ENCODE measurements at places on chromosomes 3 and 15. TPM values are rescaled to one million over a fixed set of nuclear protein-coding genes. Genes with fewer than 3 reads are reported as not detected.
A peak's percentile ranks its signal among the peaks of the same experiment; 100 is the strongest.

DNA sequence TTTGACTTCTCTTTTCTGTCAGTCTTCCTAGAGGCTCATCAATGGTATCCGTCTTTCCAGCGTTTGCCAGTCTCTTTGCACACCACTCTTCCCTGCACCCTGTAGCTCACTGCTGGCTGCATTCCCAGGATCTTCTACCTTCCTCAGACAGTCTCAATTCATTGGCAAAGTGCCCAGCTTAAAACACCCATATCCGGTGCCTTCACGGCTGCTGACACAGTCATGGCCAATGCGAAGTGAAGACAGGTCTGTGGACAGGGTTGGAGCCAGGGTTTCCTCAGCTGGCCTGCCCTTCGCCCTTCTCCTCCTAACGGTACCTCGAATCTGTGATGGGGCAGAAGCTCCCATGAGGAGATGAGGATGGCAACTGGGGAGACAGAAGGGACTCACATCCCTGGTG, 36.1 kb downstream of the PTH1R start:
- no peak for DNase-seq

DNA sequence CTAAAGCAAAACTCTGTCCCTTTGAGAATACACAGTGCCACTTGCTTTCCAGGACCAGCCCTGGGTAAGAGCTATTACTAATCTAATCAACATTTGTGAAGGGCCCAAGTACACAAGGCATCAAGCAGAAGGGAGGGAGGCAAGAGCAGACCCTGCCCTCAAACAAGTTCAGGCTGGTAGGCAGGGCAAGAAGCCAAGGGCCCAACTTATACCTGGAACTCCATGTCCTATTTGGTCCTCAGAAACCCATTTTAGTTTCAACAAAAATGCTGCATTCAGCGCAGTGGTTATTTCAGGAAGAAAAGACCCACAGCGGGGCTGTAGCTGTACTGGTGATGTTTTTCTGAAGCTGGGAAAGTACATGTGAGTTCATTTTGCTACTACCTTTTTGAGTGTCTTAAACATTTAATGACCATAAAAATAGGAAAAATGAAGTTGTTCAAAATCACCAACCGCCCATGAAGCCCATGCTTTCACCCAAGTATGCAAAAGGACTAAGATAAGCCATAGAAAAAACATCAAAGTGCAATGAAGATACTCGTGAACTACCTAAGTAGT, 2.8 kb downstream of the RPS17 start:
- DNase-seq = no peak

- DNase-seq = no peak
Measured at GRCh38 chr3:39106281-39106811, 1.1 kb downstream of the GORASP1 start.

DNA sequence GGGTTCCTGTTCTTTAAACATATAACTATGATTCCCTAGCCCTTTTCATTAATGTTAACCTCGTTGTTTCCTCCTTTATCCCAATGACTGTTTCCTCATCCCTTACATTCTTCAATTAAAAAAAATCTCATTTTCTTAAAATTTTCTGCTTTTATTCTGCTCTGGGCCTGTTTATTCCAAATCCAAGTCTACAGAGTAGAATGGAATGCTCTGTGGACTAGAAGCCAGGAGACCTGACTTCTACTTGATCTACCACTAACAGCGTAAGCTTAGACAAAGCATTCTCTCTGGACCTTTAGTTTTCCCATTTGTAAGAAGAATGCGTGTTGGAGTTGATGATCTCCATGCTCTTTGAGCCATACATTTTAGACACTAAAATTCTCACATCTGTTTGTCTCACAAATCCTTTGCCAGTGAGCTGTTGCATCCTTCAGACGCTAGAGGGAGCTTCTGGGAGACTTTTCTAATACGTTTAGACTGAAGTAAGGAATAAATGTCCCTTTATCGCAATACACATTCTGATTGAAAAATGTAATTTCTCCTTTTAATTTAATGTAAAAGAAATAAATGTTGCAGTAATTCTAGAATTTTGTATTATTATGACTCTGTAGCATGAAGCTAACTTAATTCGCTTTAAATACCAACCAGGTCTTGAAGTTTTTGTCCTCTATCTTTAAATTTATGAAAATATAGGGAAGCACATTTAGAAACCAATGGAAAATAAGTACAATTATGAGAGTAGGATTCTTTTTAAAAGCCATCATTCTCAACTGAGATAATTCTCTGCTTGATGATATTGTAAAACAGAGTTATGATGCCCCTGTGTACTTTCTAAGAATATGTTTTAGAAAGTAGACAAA, 21.7 kb upstream of the GMNC start:
- peak; percentile 43 for DNase-seq

DNA sequence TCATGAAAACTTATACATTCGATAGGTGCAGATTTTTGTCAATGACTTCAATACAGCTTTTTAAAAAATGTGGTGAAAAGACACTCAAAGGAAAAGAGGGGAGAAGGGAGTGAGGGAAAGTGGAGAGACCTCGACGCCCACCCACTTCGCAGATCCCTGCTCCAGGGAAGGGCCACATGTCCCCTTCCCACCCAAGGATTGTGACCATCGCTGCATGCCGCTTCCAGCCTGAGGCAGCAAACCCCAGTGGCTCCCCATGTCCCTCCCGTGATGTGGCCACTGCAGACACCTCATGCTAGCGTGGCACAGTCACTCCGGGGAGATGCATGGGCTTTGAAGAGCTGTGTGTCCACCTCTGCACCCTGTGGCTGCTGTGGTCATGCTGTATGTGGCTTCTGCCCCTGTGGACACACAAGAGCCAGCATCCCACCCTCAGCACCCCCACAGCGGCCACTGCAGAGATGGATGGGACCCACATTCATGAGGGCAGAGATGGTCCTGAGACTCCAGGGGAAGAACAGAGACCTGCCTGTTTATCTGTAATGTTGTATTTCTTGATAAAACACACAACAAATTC, 230.2 kb downstream of the OCA2 start:
- no peak for DNase-seq

GRCh38 chr15:64761156-64761555, 14.2 kb downstream of the RBPMS2 start:
- no peak for DNase-seq

GRCh38 chr3:101170806-101171558, 149.4 kb downstream of the IMPG2 start:
- DNase-seq = no peak

- peak; percentile 54 for DNase-seq
Measured at GRCh38 chr3:157159037-157159761, 748 bp downstream of the CCNL1 start.

DNA sequence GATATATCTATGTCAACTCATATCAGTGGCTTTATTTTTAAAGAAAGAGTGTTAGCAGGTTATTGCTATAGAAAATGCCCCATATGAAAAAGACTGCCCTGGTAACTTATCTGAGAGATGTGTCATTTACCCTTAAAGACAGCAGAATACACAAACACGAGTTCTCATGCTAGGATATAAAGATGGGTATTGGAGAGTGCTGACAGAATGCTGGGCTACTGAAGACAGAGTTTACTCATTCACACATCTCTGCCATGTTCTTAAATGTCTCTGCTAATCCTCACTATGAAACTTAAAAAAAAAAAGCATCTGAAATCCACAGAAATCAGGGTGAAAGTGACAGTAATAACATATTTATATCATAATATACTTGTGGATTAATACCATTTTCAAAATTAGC, 126.7 kb downstream of the FOXP1 start:
- DNase-seq = no peak

DNA sequence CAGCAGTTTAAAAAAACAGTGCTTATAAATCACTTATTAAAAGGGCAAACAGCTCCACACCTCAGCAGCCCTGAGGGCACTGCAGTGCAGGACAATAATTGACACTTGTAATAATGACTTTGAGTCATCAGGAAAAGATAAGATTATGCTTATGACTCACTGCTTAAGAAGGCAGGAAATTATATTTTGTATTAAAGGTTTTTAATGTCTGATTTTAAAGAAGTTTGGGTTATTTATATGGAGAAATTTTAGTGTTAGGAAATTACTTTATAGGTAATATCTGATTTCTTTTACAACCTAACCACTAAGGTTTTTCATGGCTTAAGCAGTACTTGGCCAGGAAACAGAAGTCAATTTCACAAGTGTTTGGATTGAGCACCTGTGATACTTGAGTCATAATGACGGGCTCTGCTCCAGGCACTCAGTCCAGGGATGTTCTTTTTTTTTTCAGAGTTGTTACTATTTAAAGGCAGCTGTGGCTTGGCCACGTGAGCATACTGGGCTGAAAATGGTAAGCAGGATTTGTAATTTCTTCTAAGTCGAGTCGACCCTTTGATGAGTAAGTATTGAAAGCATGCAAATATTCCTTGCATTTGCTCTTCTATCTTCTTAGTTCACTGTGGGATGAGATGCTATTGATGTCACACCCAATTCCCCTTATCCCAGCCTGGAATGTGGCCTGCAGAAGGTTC, 21.6 kb upstream of the SLC6A20 start:
- no peak for DNase-seq

- DNase-seq = no peak
Measured at GRCh38 chr15:39211108-39211979, 369.5 kb upstream of the THBS1 start.

GRCh38 chr3:161674402-161674801, 177.8 kb downstream of the OTOL1 start:
- no peak for DNase-seq

Gene ACOX2
- total RNA-seq = 1.0 TPM

Gene IGF2BP2
- 141 TPM for total RNA-seq

Gene SNRPN
- total RNA-seq = 126 TPM

Gene ATP13A5
- not detected for total RNA-seq

Gene KNG1
- total RNA-seq = not detected

Gene ROPN1
- not detected for total RNA-seq

Gene CNTN4
- 4.3 TPM for total RNA-seq

Gene SCN5A
- 1.2 TPM for total RNA-seq

Gene RASGRF1
- total RNA-seq = 0.16 TPM
